ENCODE measurements at places on chromosomes 3 and 15.

- peaks cover 3% of the 10 kb centered on the region for H3K4me1 ChIP-seq
- no peak overlapping the region for H3K4me3 ChIP-seq
- no peaks in the 10 kb centered on the region for H3K36me3 ChIP-seq
- no peak for DNase-seq
- H3K27me3 ChIP-seq: peaks cover 21% of the 10 kb centered on the region
- H3K27ac ChIP-seq: no peak overlapping the region
Observed at GRCh38 chr15:100968050-100968966, 49.2 kb downstream of the LRRK1 start.

DNA sequence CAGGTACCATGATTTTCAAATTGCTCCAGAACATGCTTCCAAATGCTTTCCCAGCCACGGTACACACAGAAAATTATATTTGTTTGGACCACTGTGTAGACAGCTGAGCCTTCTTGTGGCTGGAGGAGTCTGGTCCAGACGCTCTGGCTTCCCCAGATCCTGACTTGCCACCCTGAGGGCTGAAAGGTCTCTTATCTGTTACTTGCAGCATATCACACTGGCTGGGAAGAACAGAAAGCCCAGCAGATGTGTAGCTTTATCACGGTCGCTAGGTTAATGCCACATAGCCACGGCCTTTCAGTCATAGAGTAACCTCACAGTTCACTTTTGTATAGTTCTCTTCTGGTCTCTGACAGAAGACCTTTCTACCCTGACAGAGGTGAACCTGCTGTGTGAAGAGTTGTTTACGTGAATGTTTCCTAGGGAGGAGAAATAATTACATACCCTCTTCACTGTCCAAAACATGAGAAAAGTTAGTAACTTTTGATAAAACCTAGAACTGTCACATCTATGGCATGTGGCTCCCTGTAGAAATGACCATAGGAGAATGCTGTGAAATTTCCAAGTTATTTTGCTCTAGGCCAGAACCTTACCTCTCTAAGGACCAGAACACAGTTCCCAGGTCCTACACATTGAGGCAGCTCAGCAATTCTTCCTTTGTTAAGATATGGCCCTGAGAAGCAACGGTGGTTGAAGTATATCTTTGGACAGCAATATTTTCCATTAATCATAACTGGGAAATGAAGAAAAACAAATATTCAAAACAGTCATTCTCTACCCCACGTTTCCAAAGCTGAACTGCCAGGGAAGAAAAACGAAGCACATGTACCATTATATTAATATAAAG, 15.8 kb upstream of the STIMATE start:
- H3K36me3 ChIP-seq: peaks cover 31% of the 10 kb centered on the region
- no peaks in the 10 kb centered on the region for H3K27me3 ChIP-seq
- H3K4me1 ChIP-seq: no peaks in the 10 kb centered on the region
- H3K4me3 ChIP-seq: no peak overlapping the region

DNA sequence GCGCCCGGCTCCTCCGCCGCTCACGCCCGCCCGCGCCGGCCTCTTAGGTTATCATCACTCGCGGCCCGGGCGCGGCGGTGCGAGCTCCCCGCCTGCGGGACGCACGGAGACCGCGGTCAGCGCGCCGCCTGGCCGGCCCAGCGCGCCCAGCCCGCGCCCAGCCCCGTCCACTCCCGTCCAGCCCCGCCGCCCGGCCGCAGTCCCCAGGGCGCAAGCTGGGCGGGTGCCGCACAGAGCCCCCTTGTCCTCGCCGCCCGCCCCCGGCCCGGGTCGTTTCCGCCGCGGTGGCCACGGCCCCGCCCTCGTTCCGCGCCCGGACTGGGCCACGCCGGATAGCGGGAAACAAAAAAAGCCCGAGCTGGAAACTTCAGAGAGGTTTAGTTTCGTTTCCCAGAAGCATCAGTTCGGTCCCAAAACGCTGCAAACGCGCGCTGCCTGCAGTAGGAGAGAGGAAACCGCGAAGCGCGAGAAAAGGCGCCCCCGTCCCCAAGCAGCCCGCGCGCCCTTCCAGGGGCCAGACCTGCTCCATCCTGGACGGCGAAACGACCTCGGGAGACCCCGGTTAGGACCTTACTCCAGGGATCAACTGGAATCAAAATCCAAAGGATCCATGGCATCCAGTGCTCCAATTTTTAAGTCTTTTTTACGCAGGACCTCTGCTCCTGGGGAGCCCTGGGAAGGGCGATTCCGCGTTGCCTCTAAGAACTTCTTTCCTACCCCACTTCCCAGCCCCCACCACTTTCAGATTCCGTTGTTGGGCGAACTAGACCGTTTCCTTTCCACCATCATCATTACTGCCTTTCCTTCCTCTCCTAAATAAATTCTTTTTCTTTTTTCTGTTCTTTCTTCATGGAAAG, at the start of gene ATP10A:
TSS of gene ATP10A (minus strand) at position 217 of the 857 bp plus-strand sequence. CDS start 231 bp downstream, outside the sequence.
- H3K36me3 ChIP-seq: peaks cover 21% of the 10 kb centered on the region
- H3K4me3 ChIP-seq: peak within 1 kb of the TSS; percentile 92
- H3K27me3 ChIP-seq: no peaks in the 10 kb centered on the region
- peak; percentile 72 for DNase-seq
- H3K27ac ChIP-seq: peak within 1 kb of the TSS; percentile 93

- H3K27ac ChIP-seq: peak overlapping the region; percentile 59
- no peak overlapping the region for H3K4me3 ChIP-seq
- no peaks in the 10 kb centered on the region for H3K27me3 ChIP-seq
- peaks cover 28% of the 10 kb centered on the region for H3K36me3 ChIP-seq
- peaks cover 93% of the 10 kb centered on the region for H3K4me1 ChIP-seq
Observed at GRCh38 chr3:71072287-71072686, 511.2 kb downstream of the FOXP1 start.

- peaks cover 3% of the 10 kb centered on the region for H3K27me3 ChIP-seq
- no peak overlapping the region for H3K4me3 ChIP-seq
- no peak for DNase-seq
- H3K4me1 ChIP-seq: no peaks in the 10 kb centered on the region
Observed at GRCh38 chr3:97662762-97663161, 101.8 kb upstream of the ARL6 start.

GRCh38 chr3:13092621-13093617, 19.7 kb upstream of the IQSEC1 start:
- no peak overlapping the region for H3K27ac ChIP-seq
- no peak overlapping the region for H3K4me3 ChIP-seq
- no peaks in the 10 kb centered on the region for H3K27me3 ChIP-seq

- no peaks in the 10 kb centered on the region for H3K36me3 ChIP-seq
- no peaks in the 10 kb centered on the region for H3K27me3 ChIP-seq
- no peak overlapping the region for H3K4me3 ChIP-seq
Observed at GRCh38 chr3:159865041-159865579, 123.5 kb upstream of the IL12A start.

DNA sequence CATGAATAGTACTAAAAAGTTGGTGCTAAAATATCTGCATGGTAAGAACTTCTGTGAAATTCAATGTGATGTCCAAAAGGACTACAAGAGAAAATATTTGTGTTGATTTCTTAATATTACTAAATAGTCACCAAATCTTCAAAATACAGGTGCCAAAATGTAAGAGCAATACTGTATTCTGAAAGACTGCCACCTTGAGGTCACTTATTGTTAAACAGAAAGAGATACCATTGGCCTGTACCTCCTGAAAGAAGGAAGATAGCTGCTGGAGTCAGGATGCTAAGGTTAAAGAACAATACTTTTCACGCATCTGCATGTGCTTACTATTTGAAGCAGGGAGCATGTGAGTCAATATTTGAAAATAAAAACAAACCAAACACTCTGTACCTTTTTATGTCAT, 72.0 kb upstream of the LSAMP start:
- no peak overlapping the region for H3K4me3 ChIP-seq
- H3K4me1 ChIP-seq: no peaks in the 10 kb centered on the region
- no peaks in the 10 kb centered on the region for H3K27me3 ChIP-seq
- no peaks in the 10 kb centered on the region for H3K36me3 ChIP-seq
- no peak for DNase-seq

GRCh38 chr3:159886050-159886449, 102.6 kb upstream of the IL12A start:
- H3K4me1 ChIP-seq: no peaks in the 10 kb centered on the region
- H3K27me3 ChIP-seq: peaks cover 3% of the 10 kb centered on the region
- no peaks in the 10 kb centered on the region for H3K36me3 ChIP-seq
- no peak for DNase-seq
- H3K4me3 ChIP-seq: no peak overlapping the region

DNA sequence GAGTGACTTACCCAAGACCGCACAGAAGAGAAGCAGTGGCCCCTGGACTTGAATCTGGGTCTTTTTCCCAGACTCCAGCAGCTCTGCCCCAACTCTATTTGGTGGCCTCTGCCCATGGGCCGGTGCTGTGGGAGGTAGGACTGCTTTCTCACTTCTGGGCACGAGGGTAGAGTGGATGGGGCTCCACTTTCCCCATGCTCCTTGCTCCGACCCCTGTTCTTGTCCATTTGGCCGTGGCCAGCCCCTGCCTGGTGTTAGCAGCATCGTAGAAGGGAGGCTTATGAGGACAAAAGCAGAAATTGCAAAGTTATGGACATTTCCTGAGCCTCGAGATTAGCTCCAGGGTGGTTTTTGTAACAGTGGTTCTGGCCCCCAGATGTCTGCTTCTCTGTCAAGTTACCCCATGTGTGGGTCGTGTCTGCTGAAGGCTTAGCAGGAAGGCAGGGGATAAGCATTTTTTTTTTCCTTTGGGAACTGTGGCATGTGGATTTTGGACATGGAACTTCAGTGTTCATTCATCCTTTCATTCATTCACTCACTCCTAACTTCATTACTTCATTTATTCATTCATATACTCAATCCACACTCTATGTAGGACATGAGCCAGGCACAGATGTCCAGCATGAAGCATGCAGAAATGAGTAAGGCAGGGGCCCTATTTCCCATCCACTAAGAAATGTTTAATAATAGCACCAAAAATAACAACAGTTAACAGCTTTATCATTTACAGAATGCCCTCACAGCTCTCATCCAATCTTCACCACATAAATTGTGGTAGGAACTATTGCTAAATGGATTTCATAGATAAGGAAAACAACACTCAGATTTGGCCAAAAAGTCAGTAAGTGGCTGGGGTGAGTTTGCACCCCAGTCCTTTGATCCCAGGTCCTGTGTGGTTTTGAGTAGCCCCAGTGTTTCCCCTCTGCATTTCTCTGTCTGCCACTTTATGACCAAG, 180.5 kb downstream of the OPA1 start:
- H3K36me3 ChIP-seq: no peaks in the 10 kb centered on the region
- H3K4me3 ChIP-seq: no peak overlapping the region
- peaks cover 5% of the 10 kb centered on the region for H3K27me3 ChIP-seq
- DNase-seq: no peak
- peaks cover 6% of the 10 kb centered on the region for H3K4me1 ChIP-seq

DNA sequence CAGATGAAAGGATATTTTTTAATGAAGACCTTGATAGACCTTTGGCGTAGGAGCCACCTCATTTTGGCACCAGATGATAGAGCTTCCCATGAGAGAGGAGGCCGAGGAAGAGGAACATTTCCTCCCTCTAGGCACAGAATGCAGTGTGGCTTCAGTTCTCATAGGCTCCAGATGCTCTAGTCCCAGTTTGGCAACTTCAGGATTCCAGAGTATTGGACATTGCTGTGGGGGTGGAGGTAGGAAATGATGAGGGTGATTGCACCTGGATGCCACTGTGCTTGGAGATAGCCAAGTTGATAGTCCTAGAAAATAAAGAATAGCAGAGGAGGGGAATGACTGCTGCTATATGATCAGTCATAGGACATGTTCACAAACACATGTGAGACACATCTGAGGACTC, 58.3 kb upstream of the KY start:
- no peak overlapping the region for H3K4me3 ChIP-seq
- H3K36me3 ChIP-seq: no peaks in the 10 kb centered on the region
- H3K27ac ChIP-seq: no peak overlapping the region
- no peaks in the 10 kb centered on the region for H3K4me1 ChIP-seq
